Chondrocyte (in vitro differentiated cells): ENCODE measurements at places on chromosomes 2 and 18. TPM values are rescaled to one million over a fixed set of nuclear protein-coding genes. Genes with fewer than 3 reads are reported as not detected.

DNA sequence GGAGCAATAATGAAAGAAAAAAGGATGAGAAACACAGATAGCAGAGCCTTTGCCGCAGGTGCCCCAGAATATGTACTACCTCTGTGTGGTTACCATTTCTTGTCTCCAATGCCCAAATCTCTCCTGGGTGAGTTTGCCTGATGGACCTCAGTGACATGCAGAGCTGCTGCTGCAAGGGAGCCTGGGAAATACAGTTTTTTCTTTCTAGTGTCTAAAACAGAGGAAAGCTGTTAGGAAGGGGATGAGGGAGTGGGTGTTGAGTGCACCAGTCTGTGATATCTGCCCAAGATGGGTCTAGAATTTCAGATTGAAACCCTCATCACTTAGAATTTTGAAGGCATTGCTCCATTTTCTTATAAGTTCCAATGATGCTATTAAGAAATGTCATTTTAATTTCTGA is 9.9 kb upstream of the MBOAT2 start:
- DNase-seq: no peak

DNA sequence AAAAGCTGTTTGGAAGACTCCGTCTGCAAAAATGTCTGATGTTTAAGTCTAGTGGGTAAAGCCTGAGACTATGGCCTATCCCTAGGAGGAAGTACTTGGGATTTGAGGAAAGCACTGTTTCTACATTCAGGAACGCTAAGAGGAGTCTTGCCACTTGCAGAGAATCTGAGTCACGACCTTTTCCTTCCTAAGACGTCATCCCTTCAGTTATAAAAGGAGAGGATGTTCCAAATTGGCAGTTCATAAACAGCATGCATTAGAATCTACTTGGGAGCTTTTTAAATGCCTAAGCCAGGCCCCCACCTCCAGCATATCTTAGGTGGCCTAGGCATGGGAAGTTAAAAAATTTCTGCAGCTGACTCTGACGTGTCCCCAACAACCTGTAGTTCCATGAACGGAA is 125.9 kb downstream of the TTC32 start:
- DNase-seq: no peak

- no peak for DNase-seq
Observed at GRCh38 chr18:4640349-4641012, 185.4 kb upstream of the DLGAP1 start.

- no peak for DNase-seq
Observed at GRCh38 chr2:86050301-86050700, 55.4 kb downstream of the POLR1A start.

DNA sequence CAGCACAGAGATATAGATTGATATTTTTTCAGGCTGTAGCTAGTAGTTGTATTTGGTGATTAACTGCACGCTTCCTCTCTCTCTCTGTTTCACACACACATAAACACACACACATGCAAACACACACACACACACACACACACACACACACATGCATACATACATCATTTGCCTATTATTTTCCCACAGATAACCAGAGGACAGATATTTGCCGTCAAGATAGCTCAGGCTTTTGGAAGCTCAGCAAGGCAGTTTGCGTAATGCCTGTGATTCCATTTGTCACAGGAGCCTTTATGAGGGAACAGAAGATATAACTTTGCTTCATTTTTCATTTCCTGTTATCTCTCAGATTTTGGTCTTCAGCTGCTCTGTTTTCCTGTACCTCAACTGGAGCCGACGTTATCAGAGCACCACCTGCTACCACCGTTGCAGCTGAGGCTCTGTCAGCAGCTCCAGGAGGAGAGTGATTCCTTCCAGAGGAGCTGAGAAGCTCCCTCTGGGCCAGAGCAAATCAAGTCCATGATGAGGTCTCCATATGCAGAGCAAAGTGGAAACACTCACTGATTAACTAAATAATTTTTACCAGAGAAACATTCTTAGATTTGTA is 341.9 kb upstream of the PIK3C3 start:
- DNase-seq: no peak

- DNase-seq: no peak
Observed at GRCh38 chr2:105432749-105433148, 33.9 kb upstream of the FHL2 start.

- DNase-seq: no peak
Observed at GRCh38 chr2:45285771-45286390, 276.6 kb upstream of the SIX2 start.

- DNase-seq: no peak
Observed at GRCh38 chr2:70397186-70397585, 95.3 kb upstream of the FAM136A start.

- DNase-seq: no peak
Observed at GRCh38 chr2:134564549-134564948, 154.3 kb downstream of the TMEM163 start.

DNA sequence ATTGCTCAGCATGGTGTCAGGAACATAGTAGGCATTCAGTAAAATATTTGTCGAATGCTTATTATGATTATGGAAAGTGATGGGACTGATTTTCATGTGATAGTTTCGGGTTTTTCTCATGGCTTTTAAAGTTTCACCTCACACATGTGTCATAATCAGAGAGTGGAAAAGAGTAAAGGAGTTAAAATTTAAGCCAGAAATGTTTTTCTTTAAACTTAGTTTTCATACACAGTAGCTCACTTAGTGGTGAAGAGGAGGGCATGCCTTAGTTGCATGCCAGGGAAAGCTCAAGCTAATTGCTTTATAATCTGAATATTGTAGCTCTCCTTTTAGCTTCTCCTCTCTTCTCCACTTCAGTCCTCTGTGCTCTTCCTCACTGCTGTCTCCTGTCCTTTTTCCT is 38.0 kb downstream of the EHBP1 start:
- DNase-seq: no peak

DNA sequence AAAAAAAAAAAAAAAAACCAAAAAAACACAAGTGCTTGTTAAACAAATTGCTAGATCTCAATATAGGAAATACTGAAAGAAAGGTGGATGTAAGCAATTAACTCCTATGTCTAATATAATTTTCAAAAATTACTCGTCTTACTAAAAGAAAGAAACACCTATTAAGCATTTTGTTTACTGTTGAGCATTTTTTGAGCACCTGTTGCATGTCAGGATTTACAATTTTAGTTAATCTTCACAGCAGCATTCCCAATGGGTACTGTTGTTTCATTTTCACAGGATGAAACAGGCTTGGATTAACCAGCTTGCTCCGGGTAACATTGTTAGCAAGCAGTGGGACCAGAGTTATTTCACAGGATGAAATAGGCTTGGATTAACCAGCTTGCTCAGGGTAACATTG is 4.8 kb downstream of the ZNF638 start:
- no peak for DNase-seq

DNA sequence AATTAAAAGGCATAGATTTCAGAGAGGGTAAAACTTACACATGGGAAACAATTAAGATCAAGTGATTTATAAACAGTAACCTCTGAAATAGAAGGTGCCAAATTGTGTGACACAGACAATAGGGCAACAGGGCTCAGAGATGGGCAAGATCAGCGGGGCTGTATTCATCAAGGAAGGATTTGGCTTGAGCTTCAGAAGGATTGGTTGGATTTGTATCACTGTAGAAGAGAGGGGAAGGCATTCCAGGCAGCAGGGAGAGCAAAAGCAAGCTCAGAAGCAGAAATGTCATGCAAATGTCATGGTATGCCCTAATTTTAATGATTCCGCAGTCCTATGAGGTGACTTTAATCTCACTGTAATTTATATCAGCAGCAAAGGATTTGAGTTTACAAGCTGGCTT is 415.0 kb upstream of the NRP2 start:
- DNase-seq: no peak

DNA sequence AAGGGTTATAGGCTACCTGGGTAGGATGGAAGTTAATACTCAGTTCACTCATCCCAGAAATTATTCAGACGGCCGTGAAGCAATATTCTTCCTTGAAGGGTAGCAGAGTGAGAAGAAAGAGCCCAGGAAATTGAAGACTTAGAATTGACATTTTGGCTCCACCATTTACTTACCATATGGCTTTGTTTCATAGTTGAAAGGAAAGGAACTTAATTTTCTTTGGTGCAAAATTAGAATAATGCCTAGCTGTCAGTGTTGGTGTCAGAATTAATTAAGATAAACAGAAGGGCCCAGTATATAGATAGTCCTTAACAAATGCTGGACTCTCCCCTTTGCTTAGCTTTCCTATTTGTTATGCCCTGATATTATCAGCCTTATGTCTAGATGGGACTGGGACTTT is 263.2 kb downstream of the KCNJ3 start:
- DNase-seq: no peak

DNA sequence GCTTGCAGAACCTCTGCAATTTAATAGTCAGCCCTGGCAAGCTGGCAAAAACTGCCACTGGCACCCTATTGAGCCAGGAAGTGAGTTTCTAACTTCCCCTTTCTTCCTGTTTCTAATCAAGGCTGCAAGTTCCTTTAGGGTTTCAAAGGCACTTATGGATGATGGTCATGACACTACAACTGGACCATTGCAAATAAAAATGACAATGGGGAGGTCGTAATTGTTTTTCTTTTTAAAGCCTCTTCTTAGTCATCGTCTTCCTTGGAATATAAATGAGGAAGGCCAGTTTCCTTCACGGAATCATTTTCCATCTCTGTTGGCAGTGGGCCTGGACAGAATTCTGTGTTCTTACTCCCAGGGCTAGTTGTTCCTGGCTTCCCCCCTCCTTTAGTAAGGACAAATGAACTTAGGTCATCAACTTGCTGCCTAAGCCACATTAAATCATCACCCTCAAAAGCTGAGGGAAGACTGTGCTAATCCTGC is 35.8 kb downstream of the SH3RF3 start:
- DNase-seq: no peak

- DNase-seq: no peak
Observed at GRCh38 chr2:74439803-74440377, 1.8 kb downstream of the RTKN start.

- DNase-seq: no peak
Observed at GRCh38 chr18:74268933-74269620, 22.7 kb downstream of the CYB5A start.

- DNase-seq: no peak
Observed at GRCh38 chr2:56209701-56210100, 25.9 kb downstream of the CCDC85A start.

DNA sequence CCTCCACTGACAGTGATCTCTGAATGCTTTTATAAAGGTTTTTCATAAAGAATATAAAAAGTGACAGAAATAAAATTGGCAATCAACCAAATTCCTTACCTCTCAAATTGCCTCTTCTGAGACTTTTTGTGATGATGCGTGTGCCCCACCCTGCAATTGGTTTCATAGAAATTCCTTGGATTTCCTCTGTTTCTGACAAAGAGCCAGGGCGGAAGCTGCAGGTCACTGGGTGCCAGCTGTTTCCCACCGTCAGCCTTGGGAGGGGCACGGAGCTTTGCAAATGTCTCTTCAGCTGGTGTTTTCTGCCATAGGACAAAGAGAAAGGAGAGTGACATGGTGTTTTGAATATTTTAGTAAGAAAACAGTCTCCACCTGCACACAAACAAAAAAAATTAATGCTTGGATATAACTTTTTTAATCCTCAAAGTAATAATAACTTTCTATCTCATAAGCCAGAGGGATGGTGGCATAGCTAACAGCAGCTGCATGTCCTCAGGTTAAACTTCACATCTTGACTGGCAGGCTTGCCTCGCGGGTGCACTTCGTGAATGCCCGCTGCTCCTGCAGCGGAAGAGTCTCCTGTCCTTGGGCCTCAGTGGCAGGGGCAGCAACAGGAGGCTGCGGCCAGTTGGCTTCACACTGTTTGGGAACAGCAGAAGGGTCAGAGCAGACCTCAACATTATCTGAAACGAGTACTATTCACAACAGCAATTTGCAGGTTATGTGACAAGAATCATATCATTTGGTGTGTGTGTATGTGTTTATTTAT is 24.7 kb downstream of the AGAP1 start:
- DNase-seq: no peak

GRCh38 chr18:22223254-22223964 is 54.0 kb downstream of the GATA6 start:
- DNase-seq: no peak

GRCh38 chr2:45919711-45920111 is 268.2 kb downstream of the PRKCE start:
- DNase-seq: no peak

DNA sequence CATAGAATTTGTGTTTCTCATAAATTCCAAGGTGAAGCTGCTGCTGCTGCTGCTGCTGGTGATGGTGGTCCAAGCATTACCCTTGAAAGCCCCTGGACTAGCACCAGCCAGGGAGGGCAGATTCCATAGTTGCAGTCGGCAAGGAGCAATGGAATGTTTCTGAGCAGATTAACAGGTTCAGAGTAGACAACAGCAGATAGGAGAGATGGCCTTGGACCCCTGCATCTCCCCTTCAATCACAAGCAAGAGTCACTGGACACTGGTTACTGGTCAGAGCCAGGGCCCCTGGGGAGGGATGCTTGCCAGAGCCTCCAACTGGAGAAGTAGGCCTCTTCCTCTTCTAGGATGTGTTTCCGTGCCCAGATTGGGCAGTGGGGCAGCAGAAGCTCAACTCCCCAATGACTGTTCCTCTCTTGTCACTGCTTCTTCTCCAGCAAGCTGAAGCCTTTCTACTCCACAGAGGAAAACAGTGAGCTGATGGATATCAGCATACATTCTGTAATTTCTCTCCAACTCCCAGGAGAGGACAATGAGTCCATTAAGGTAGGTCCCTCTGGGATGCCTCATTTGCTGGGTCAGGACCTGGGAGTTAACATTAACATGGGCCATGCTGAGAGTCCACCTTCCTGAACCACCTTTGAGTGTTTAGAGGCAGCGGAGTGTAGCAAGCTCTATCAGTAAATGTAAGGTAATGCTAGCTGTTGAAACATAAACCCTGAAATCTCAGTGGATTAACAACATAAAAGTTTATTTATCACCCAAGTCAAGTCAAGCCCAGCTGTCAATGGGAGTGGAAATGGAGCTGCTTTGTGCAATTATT is 35.3 kb downstream of the MROH2A start:
- DNase-seq: no peak

DNA sequence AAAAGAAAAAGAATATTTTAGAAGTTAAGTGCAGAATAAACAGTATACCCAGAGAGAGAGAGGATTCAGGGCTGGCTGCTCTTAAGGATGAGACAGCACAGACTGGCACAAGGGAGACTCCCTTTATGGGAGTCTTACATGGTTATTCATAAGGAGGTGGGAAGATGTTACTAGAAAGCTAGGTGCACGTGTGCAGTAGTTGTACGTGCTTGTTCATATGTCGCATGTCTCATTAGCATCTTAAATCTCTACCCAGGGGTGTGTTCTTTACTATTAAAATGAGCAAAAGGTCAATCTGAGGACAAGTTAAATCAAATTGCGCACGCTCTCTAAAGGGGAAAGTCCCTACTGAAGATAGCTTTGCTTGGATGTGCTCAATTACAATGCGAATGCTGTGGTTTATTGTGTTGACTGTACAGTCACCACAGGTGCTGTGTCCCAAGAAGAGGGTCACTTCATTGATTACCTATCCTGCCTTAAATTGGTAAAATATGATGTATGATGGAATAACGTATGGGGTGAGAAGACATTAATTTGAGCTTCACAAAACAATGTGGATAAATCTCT is 368.0 kb upstream of the SPHKAP start:
- no peak for DNase-seq

GRCh38 chr2:46964835-46965560 is 49.4 kb upstream of the MCFD2 start:
- DNase-seq: no peak

HOXD8 gene
- total RNA-seq: not detected in 3 replicates

SP140 gene
- total RNA-seq: 0.60 TPM in 1 of 3 replicates, not detected in the others

BOLL gene
- total RNA-seq: not detected in 3 replicates

MAP3K19 gene
- total RNA-seq: not detected in 3 replicates

CNOT9 gene
- total RNA-seq: 32.3 to 46.2 TPM (median 32.4 TPM) in 3 replicates

CDH19 gene
- 1.6 to 4.1 TPM (median 2.0 TPM) in 3 replicates for total RNA-seq

UBE2F gene
- 59.1 to 62.6 TPM (median 61.8 TPM) in 3 replicates for total RNA-seq

CYRIA gene
- 2.0 to 2.1 TPM in 2 of 3 replicates, not detected in the other for total RNA-seq

HJURP gene
- 6.9 to 9.2 TPM (median 8.2 TPM) in 3 replicates for total RNA-seq

ST6GAL2 gene
- 144 to 319 TPM (median 144 TPM) in 3 replicates for total RNA-seq

SPATA3 gene
- not detected in 3 replicates for total RNA-seq

CHST9 gene
- 0.56 to 1.1 TPM (median 0.82 TPM) in 3 replicates for total RNA-seq

VWA3B gene
- not detected in 3 replicates for total RNA-seq
